ENCODE measurements at places on chromosomes 13 and 19.

DNA sequence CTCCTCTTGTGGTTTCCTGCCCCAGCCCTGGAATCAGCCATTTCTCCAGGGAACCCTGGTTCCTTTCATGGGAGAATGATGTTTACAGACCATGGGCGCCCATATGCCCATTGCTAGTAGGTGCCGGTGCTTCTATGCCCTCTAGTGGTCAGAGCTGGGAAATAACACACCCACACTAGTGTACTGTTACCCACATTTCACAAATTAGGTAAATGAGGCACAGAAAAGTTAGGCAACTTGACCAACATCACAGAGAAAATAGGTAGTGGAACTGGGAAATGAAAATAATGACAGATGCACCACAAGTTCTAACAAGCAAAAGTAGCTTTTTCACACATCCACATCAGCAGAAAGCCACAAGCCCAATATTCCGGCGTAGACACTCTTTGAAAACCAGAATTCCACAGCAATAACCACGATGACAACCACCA, 1.3 kb upstream of the CEACAM3 start:
- DNase-seq, result no peak

GRCh38 chr19:44113784-44114390, 688 bp downstream of the ZNF225 start:
- no peak for DNase-seq

DNA sequence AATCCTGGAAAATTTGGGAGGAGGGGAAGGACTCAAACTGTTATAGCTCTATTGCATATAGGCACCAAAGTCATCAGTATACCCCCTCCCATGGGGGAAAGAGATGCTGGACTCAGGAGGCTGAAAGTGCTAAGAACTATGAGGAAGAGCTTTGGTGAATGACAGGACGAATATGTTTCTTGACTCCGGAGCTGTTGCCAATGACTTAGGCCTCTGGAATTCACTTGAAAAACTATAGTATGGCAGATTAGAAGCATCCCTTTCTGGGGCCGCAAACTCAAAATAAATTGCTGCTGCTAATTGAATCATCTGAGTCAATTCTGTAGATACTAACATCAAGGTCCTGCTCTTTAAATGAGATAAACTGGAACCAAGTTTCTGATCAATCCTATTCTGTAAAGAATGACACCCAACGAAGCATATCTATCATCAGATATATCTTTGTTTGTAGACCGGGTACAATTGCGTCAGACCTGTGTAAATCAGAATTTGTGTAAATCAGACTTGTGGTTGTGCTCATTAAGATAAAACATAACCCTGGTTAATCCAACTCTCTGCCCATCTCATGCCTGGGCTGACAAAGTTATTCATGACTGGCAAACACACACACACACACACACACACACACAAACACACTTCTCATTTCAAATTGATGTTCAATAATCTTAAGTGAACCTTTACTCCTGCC, 1793.8 kb upstream of the PCDH20 start:
- no peak for DNase-seq

DNA sequence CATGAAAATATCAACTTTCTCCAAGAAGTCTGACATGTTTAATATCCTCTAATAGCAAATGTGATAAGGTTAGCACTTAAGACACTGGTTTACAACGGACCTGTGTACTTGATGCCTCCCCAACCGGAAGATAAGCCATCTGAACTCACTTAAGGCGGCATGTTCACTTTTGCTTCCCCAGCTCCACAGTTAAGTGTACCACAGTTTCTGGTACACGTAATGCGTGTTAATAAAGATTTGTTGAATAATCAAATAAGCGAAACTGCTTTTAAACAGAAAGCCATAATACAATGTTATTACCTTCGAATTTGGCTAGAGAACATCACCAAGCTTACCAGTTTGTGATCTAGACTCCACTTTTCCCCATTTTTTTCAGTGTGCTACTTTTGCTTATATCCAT, 1.4 kb upstream of the PAN3 start:
- no peak for DNase-seq

GRCh38 chr13:53301449-53301848, 272.8 kb downstream of the OLFM4 start:
- no peak for DNase-seq

- DNase-seq, result no peak
These were observed at the start of gene APLP1 for GRCh38 chr19:35868172-35868822. Gene APLP1 (plus strand): TSS chr19:35868574. CDS start chr19:35868637, 63 bp downstream.

DNA sequence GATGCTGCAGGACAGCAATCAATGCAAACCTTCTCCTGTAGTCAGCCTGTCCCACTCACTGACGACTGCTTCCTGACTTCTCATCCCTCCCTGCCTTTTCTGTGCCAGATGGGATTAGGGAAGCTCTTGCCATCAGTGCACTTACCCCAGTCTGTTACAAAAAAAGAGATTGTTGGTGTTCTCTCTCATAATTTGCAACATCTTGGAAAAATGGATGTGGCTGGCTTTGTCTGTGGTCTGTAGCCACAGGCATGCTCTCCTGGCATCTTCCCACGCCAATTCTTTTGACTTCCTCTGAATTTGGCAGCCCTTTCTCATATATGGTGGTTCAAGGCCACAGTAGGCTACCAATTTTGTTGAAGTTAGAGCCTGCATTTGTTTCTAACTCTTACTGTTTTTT, 11.6 kb upstream of the HTR2A start:
- DNase-seq, result no peak

DNA sequence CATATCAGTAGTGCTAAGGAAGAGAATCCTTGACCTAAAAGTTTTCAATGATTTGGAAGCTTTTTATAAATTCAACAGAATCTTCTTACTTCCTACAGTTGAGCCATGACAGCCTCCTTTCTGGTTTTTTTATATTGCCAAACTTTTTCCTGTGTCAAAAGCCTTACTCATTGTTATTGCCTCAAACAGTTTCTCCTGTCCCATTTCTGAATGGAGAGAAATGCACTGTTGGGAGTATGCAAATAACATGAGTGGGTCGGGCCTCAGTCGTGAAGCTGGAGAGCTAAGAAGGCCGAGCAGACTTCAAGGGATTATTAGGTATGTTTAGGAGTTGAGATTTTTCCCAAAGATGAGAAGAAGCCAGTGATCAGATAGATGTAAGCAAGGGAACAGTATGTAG, 766.4 kb upstream of the KLHL1 start:
- DNase-seq, result no peak

GRCh38 chr13:76019421-76020044, 383.4 kb downstream of the LMO7 start:
- DNase-seq, result no peak

DNA sequence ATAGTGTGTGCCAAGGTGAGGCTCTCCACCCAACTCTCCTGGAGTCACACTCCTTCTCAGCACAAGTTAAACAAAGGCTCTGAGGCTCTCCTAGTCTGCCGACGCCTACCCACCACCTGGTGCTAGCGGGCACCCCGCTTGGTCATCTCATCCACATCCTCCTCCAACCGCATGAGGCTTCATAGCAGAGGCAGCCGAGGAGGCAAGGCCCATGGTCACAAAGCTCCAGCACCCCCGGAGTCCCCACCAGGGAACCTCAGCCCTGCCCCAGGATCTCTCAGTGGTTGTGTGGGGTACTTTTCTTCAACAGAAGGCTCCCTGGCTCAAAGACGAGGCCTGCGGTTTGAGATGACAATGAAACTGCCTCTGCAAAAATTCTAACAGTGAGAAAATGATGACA, 43.0 kb downstream of the STK24 start:
- no peak for DNase-seq

GRCh38 chr19:19232261-19232721, 20.5 kb downstream of the NCAN start:
- no peak for DNase-seq

GRCh38 chr13:102838982-102839381, 6.8 kb upstream of the ERCC5 start:
- DNase-seq, result no peak

DNA sequence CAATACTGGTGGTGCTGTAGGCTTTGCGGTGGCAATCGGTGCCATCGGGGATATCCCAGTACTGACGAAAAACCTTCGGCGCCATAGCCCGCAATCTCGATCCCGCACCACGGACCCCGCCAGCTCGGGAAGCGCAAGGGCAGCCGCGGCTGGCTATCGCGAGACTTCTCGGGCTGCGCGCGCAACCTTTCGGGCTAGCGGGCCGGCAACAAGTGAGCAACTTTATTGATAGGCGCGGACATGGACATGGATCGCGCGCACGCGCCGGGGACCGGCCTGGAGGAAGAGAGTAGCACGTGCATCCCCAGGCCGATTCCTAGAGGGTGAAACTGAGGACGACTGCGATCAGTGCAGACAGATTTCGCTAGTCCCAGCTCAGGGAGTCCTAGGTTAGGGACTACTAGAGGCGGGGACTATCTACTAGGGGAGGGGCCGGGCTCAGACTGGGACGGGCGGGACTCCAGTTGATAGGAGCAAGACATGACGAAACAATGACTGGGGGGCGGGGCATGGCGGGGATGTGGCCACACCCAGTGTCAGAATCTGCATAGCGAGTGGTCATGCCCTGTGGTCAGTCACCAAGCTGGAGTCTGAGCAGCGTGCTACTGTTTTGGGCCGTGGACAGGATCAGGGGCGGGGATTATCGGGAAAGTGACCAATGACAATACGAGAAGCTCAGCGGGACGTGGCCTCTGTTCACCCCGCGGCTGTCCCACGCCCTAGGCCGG, at the start of gene NDUFA11:
Gene NDUFA11 (minus strand): TSS at position 167 of the 728 bp plus-strand sequence. CDS start 82 bp downstream, at position 85.
- peak; percentile 99 for DNase-seq

- no peak for DNase-seq
These were observed 131.0 kb upstream of the ZNF91 start for GRCh38 chr19:23526302-23526701.
